Central memory CD8-positive, alpha-beta T cell (primary cell): ENCODE measurements at places on chromosomes 4 and X.

GRCh38 chrX:57156397-57157049 lies 19.3 kb upstream of the SPIN2A start:
- H3K27ac ChIP-seq, result no peak overlapping the region
- no peak for DNase-seq
- no peaks in the 10 kb centered on the region for H3K27me3 ChIP-seq
- H3K36me3 ChIP-seq, result no peaks in the 10 kb centered on the region
- H3K4me3 ChIP-seq, result no peak overlapping the region
- no peaks in the 10 kb centered on the region for H3K4me1 ChIP-seq

GRCh38 chr4:161988946-161989345 lies 174.9 kb downstream of the FSTL5 start:
- DNase-seq, result no peak
- H3K27ac ChIP-seq, result no peak overlapping the region
- H3K4me1 ChIP-seq, result no peaks in the 10 kb centered on the region
- H3K27me3 ChIP-seq, result no peaks in the 10 kb centered on the region
- no peaks in the 10 kb centered on the region for H3K36me3 ChIP-seq

DNA sequence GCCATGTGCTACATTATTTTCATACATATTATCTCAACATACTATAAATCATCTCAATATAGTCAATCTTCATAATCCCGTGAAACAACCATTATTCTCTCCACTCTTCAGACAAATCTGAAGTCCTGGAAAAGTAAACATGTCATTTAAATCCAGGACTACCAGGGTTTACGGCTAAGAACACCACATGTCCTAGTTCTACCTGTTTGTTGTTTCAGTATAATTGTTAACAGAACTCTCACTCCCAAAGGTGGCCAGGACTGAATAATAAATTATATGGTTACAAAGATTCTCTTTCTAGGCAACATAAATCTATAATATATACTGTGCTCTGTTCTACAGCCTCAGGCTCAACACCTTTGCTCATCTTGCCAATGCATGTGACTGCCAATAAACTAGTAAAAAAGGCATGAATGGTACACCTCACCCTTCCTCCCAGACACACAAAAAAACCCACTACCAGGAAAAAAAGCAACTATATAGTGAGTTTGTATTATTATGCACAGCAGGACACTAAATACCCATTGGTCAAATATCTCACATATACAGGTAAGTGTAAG lies 20.1 kb downstream of the EIF4E start:
- H3K27ac ChIP-seq, result peak overlapping the region; percentile 10
- H3K27me3 ChIP-seq, result no peaks in the 10 kb centered on the region
- H3K4me3 ChIP-seq, result no peak overlapping the region
- peaks cover 51% of the 10 kb centered on the region for H3K4me1 ChIP-seq

GRCh38 chr4:24876431-24876830 lies 36.4 kb downstream of the CCDC149 start:
- H3K4me1 ChIP-seq, result no peaks in the 10 kb centered on the region
- DNase-seq, result no peak
- no peak overlapping the region for H3K4me3 ChIP-seq
- no peaks in the 10 kb centered on the region for H3K36me3 ChIP-seq
- H3K27ac ChIP-seq, result no peak overlapping the region
- peaks cover 9% of the 10 kb centered on the region for H3K27me3 ChIP-seq

DNA sequence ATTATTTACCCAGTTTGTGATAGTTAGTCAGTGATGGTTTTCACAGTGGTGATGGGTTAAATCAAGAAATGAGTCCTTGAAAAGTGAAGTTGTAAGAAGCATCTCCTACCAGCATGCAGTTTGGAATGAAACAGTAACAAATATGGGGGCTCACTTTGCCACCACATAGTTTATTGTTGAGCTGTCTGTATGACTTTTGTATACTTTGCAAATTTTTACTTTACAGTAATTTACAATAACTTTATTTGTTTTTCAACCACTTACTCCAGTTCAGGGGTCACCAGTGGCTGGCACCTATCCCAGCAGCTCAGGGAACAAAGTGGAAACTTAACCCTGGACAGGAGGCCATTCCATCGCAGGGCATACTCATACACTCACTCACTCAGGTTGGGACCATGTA lies 64.5 kb upstream of the ANKRD50 start:
- H3K27me3 ChIP-seq, result no peaks in the 10 kb centered on the region
- no peaks in the 10 kb centered on the region for H3K4me1 ChIP-seq
- H3K27ac ChIP-seq, result no peak overlapping the region
- DNase-seq, result no peak

- peaks cover 22% of the 10 kb centered on the region for H3K27me3 ChIP-seq
- no peak overlapping the region for H3K27ac ChIP-seq
- H3K4me3 ChIP-seq, result no peak overlapping the region
- no peak for DNase-seq
- H3K4me1 ChIP-seq, result peaks cover 56% of the 10 kb centered on the region
Measured at GRCh38 chr4:48046059-48046458, 29.5 kb downstream of the NIPAL1 start.

GRCh38 chrX:72609313-72609712 lies 36.7 kb upstream of the HDAC8 start:
- H3K27me3 ChIP-seq, result no peaks in the 10 kb centered on the region
- no peak for DNase-seq
